ENCODE measurements at places on chromosomes 13 and 19. TPM values are rescaled to one million over a fixed set of nuclear protein-coding genes. Genes with fewer than 3 reads are reported as not detected.

SELENOW gene
- total RNA-seq, result 170 TPM

ELSPBP1 gene
- not detected for total RNA-seq

CD79A gene
- 0.32 TPM for total RNA-seq

CEBPA gene
- 10.2 TPM for total RNA-seq

SCEL gene
- 0.79 TPM for total RNA-seq

PRSS57 gene
- not detected for total RNA-seq

DAND5 gene
- total RNA-seq, result 0.12 TPM

LIM2 gene
- total RNA-seq, result not detected

TEX101 gene
- not detected for total RNA-seq

PINLYP gene
- total RNA-seq, result 0.20 TPM

GPR4 gene
- total RNA-seq, result 0.27 TPM

BSPH1 gene
- total RNA-seq, result not detected

ATXN8OS gene
- not detected for total RNA-seq

CD70 gene
- total RNA-seq, result 22.8 TPM

HMG20B gene
- 61.9 TPM for total RNA-seq

PLPPR3 gene
- 5.3 TPM for total RNA-seq

RAB8A gene
- total RNA-seq, result 47.9 TPM

GPR183 gene
- not detected for total RNA-seq

ACTMAP gene
- 19.7 TPM for total RNA-seq

ZNF208 gene
- total RNA-seq, result not detected

SYCN gene
- not detected for total RNA-seq

SIGLEC11 gene
- total RNA-seq, result 0.04 TPM

HSD17B14 gene
- total RNA-seq, result 15.0 TPM

PSG1 gene
- 0.15 TPM for total RNA-seq

GFY gene
- total RNA-seq, result 0.08 TPM

ANO8 gene
- 4.1 TPM for total RNA-seq

PDE4C gene
- not detected for total RNA-seq

KLK2 gene
- not detected for total RNA-seq

ZNF536 gene
- not detected for total RNA-seq

ACP5 gene
- total RNA-seq, result 0.28 TPM

SOX21 gene
- total RNA-seq, result 0.91 TPM

LILRB3 gene
- 0.20 TPM for total RNA-seq

NKPD1 gene
- 0.73 TPM for total RNA-seq

RXFP2 gene
- not detected for total RNA-seq

C5AR1 gene
- 1.6 TPM for total RNA-seq

SLC25A23 gene
- total RNA-seq, result 17.6 TPM

FBXO17 gene
- total RNA-seq, result 59.5 TPM

KLK6 gene
- 0.51 TPM for total RNA-seq

ZNF416 gene
- total RNA-seq, result 4.2 TPM

ADAMTSL5 gene
- 3.4 TPM for total RNA-seq

CEACAM3 gene
- not detected for total RNA-seq

ZNF8 gene
- total RNA-seq, result 0.86 TPM

CAPN12 gene
- 6.1 TPM for total RNA-seq

PRRG2 gene
- 0.56 TPM for total RNA-seq

CYP4F11 gene
- 5.0 TPM for total RNA-seq
